ENCODE measurements at places on chromosomes 7 and 10. TPM values are rescaled to one million over a fixed set of nuclear protein-coding genes. Genes with fewer than 3 reads are reported as not detected.
A peak's percentile ranks its signal among the peaks of the same experiment; 100 is the strongest.

DNA sequence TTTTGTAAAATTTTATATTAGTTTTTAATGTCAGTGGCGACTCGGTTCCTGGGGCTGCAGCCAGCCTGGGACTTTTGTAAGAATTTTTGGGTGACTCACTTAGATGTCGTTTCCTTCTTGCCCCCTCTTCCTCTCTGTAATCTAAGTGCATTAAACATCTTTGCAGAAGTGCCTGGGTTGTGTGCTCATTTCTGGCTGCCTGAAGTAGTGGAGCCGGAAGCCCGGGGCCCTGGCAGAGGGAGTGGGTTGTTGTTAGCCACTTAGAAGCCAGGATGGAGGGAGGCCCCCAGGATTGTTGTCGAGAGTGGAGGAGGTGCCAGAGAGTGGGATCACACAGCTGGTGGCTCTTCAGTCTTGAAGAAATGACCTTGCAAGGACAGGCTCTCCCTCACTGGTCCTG lies 11.0 kb upstream of the TRIM8 start:
- H3K27ac ChIP-seq: peak overlapping the region; percentile 86
- H3K27me3 ChIP-seq: no peaks in the 10 kb centered on the region
- peaks cover 64% of the 10 kb centered on the region for H3K4me1 ChIP-seq
- peaks cover 3% of the 10 kb centered on the region for H3K36me3 ChIP-seq
- no peak for DNase-seq

The CPVL gene
- 10.7 TPM for total RNA-seq

- peaks cover 43% of the 10 kb centered on the region for H3K4me1 ChIP-seq
- H3K27ac ChIP-seq: peak overlapping the region; percentile 65
- H3K36me3 ChIP-seq: no peaks in the 10 kb centered on the region
- DNase-seq: no peak
- no peak overlapping the region for H3K4me3 ChIP-seq
Measured at GRCh38 chr7:7702826-7703225, 15.6 kb downstream of the RPA3 start.

The PWWP2B gene
- total RNA-seq: 24.2 TPM

The CNPY4 gene
- 27.4 TPM for total RNA-seq

GRCh38 chr7:124084024-124084423 lies 51.2 kb upstream of the TMEM229A start:
- H3K4me1 ChIP-seq: peaks cover 24% of the 10 kb centered on the region
- DNase-seq: no peak
- H3K36me3 ChIP-seq: no peaks in the 10 kb centered on the region
- peak overlapping the region; percentile 15 for H3K27ac ChIP-seq

DNA sequence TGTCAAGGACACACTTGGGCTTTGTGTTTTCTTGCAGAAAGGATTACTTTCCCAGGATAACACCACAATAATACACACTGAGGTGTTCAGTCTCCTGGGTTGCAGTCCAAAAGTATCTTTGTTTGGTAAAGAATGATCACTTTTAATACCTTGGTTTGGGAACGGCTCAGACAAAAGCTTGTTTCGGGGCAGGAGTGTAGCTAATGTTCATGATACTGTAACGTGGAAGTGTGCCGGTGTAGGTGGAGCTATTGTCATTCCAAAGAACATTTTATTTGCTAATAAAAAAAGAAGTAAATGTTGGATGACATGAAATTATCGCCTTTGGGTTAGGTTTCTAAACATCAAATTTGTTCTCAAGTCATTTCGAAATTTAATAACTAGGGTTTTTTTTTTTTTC lies 1.2 kb downstream of the EIF4H start:
- peak overlapping the region; percentile 97 for H3K27ac ChIP-seq
- peak overlapping the region; percentile 83 for H3K4me3 ChIP-seq
- DNase-seq: no peak
- H3K4me1 ChIP-seq: peaks cover 46% of the 10 kb centered on the region
- no peaks in the 10 kb centered on the region for H3K27me3 ChIP-seq

The ACSL5 gene
- 0.41 TPM for total RNA-seq

The GJD4 gene
- total RNA-seq: not detected

DNA sequence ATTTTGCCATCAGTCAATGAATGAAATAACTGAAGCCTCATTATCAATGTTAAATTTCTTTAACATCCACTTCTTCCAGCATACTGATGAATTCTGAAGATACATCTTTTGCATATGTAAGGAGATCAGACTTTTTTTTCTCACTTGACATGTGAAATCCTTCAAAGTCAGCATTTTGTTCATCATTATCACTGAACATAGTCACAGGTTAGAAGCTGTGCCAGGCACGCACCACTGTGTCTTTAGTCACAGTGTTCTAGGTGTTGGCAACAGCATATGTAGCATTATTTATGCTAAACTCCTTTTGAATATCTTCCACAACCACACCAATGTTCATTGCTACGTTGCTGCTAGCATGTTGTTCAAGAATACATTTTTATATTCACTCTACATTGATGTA lies 424.2 kb upstream of the LRGUK start:
- DNase-seq: no peak
- no peak overlapping the region for H3K4me3 ChIP-seq
- H3K27ac ChIP-seq: no peak overlapping the region
- H3K27me3 ChIP-seq: no peaks in the 10 kb centered on the region
- H3K36me3 ChIP-seq: no peaks in the 10 kb centered on the region

DNA sequence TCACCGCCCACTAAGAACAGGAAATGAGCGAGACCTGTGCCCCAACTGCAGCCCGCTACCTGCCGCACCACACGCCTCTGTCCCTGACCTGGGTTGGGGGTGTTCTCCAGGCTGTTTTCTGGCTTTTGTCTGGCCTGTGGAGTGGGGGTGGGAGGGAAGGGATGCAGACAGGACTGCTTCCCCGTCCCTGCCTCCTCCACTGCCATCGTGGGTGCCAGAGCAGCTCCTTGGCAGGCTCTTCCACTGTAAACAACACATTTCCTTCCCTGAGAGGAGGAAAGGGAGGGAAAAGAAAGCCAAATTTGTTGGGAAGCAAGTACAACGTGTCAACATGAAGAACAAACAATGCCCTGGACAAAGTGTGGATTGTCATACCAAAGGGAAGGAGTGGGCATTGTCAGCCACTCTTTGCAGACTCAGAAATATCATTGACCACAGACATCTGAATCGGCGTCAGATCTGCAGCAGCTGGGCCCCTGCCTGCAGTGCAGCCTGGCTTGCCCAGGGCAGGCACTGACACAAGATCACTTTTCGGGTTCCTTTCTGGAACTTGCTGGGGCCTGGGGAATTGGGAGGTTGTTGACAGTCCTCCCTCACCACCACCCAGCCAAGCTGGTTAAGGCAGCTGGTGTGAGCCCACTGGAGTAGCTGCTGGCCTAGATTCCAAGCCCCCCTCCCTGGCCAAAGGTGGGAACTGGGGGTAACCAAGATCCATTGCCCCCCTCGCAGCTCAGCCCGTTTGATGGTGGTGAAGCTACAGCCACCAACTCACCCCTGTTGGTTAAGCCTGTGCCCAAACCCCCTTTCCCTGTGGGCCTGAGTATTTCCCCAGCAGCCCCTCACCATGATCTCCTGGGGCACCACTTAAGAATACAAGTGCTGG lies 22.6 kb upstream of the TRIM8 start:
- H3K36me3 ChIP-seq: peaks cover 27% of the 10 kb centered on the region
- H3K4me3 ChIP-seq: no peak overlapping the region
- peak overlapping the region; percentile 50 for H3K27ac ChIP-seq
- no peaks in the 10 kb centered on the region for H3K27me3 ChIP-seq

The SPDYE2B gene
- not detected for total RNA-seq

The AS3MT gene
- 12.8 TPM for total RNA-seq

- H3K36me3 ChIP-seq: peaks cover 14% of the 10 kb centered on the region
- H3K27me3 ChIP-seq: no peaks in the 10 kb centered on the region
- no peak overlapping the region for H3K27ac ChIP-seq
- H3K4me3 ChIP-seq: no peak overlapping the region
Measured at GRCh38 chr7:150389532-150389816, 10.3 kb downstream of the ZNF775 start.

DNA sequence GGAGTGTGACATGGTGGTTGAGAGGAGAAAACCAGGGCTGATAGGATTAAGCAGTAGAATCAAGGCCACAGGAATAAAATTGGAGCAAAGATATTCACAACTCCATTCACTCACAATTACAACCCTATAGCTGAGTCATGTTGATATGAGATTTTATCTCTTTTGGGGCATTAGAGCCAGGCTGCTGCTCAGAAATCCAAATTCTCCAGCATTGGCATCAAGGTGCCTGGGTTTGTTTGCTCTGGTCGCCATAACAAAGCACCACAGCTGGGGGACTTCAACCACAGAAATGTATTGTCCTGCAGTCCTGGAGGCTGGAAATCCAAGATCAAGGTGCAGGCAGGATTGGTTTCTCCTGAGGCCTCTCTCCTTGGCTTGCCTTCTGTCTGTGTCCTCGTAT lies 52.5 kb upstream of the GRB10 start:
- no peaks in the 10 kb centered on the region for H3K4me1 ChIP-seq
- H3K27ac ChIP-seq: no peak overlapping the region
- H3K27me3 ChIP-seq: peaks cover 28% of the 10 kb centered on the region
- no peak overlapping the region for H3K4me3 ChIP-seq
- DNase-seq: no peak
- no peaks in the 10 kb centered on the region for H3K36me3 ChIP-seq

DNA sequence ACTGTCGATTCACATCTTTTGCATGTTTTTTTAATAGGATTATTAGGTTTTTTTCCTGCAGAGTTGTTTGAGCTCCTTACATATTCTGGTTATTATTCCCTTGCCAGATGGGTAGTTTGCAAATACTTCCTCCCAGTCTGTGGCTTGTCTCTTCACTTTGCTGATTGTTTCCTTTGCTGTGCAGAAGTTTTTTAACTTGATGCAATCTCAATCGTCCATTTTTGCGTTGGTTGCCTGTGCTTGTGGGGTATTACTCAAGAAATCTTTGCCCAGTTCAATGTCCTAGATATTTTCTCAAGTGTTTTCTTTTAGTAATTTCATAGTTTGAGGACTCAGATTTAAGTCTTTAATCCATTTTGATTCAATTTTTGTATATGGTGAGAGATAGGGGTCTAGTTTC lies 95.4 kb downstream of the TBXAS1 start:
- no peaks in the 10 kb centered on the region for H3K4me1 ChIP-seq
- DNase-seq: no peak
- no peak overlapping the region for H3K27ac ChIP-seq
- peaks cover 37% of the 10 kb centered on the region for H3K27me3 ChIP-seq

DNA sequence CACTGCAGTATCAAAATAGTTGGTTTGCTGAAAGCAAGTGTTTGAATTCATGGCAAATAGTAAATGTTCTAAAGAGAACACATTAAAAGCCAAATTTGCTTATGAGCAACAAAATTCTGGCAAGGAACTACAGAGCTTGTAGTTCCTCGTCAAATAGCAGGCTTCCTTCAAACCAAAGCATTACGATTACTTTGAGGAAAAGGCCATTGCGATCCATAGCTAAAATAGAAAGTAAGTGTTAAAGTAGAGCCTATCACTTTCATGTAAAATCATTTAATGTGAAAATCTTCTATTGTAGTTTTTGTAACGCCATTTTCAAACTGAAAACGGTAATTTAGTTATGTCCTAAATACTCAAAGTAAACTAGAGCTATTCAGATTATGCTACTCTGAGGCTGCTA lies 20.1 kb downstream of the CACNA2D1 start:
- no peaks in the 10 kb centered on the region for H3K27me3 ChIP-seq
- H3K4me1 ChIP-seq: peaks cover 7% of the 10 kb centered on the region
- H3K4me3 ChIP-seq: no peak overlapping the region
- no peak overlapping the region for H3K27ac ChIP-seq
- no peak for DNase-seq
- H3K36me3 ChIP-seq: no peaks in the 10 kb centered on the region

The GRM3 gene
- not detected for total RNA-seq

GRCh38 chr10:128221117-128221516 lies 94.9 kb upstream of the MKI67 start:
- H3K36me3 ChIP-seq: no peaks in the 10 kb centered on the region
- peaks cover 42% of the 10 kb centered on the region for H3K27me3 ChIP-seq
- H3K4me1 ChIP-seq: no peaks in the 10 kb centered on the region

The CNPY1 gene
- total RNA-seq: not detected

The HOXA13 gene
- 7.5 TPM for total RNA-seq

DNA sequence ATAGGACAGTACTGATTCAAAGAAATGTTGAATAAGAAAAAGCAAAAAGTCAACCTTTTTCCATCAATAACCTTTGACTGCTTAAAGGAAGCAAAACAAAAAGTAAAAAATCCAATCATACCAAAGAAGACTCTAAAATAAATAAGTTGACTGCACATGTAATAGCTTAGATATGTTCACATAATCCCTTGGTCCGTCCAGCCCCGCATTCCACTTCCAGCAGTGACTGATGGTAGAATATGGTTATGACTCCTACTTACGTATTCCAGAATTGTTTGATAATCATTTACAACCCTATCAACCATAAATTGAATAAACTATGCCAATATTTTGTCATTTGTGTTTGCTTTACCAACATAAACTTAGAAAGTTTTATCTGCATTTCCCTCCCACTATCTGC lies 77.9 kb downstream of the CTNNA3 start:
- H3K27me3 ChIP-seq: no peaks in the 10 kb centered on the region
- DNase-seq: no peak
- H3K36me3 ChIP-seq: no peaks in the 10 kb centered on the region
- H3K4me1 ChIP-seq: peaks cover 5% of the 10 kb centered on the region

GRCh38 chr10:43594944-43595589 lies 11.2 kb upstream of the ZNF485 start:
- no peaks in the 10 kb centered on the region for H3K4me1 ChIP-seq
- no peaks in the 10 kb centered on the region for H3K36me3 ChIP-seq

- DNase-seq: no peak
- H3K36me3 ChIP-seq: peaks cover 25% of the 10 kb centered on the region
- H3K27me3 ChIP-seq: no peaks in the 10 kb centered on the region
- peaks cover 30% of the 10 kb centered on the region for H3K4me1 ChIP-seq
- H3K27ac ChIP-seq: no peak overlapping the region
- H3K4me3 ChIP-seq: no peak overlapping the region
Measured at GRCh38 chr10:80474941-80475340, 20.8 kb downstream of the TSPAN14 start.

DNA sequence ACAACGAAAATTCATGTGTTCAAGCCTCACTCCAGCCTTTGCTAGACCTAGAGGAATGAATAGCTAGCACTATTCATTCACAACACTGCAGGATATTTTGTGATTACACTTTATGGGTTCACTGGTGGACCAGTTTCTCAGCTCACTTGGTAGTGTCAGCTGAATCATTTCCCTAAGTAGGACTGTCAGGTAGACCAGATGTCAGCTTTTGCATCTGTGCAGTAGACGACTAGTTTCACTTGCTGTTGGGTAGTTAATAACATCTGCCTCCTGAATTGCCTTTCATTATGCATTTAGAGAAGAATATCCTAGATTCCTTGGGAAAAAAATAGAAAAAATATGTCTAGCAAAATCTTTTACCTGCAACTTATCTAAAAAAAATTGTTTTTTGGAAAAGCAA lies 296.4 kb downstream of the ADARB2 start:
- no peaks in the 10 kb centered on the region for H3K4me1 ChIP-seq
- no peak for DNase-seq
- H3K36me3 ChIP-seq: no peaks in the 10 kb centered on the region
- no peak overlapping the region for H3K4me3 ChIP-seq
- H3K27ac ChIP-seq: no peak overlapping the region
- peaks cover 12% of the 10 kb centered on the region for H3K27me3 ChIP-seq

- H3K4me3 ChIP-seq: peak overlapping the region; percentile 63
- no peak overlapping the region for H3K27ac ChIP-seq
- no peaks in the 10 kb centered on the region for H3K36me3 ChIP-seq
- peaks cover 76% of the 10 kb centered on the region for H3K27me3 ChIP-seq
- H3K4me1 ChIP-seq: peaks cover 26% of the 10 kb centered on the region
- DNase-seq: no peak
Measured at GRCh38 chr7:129778770-129779601, 167.5 kb downstream of the NRF1 start.

GRCh38 chr10:61821153-61821552 lies 80.3 kb upstream of the ARID5B start:
- peaks cover 8% of the 10 kb centered on the region for H3K4me1 ChIP-seq
- no peak overlapping the region for H3K27ac ChIP-seq
- H3K36me3 ChIP-seq: no peaks in the 10 kb centered on the region
- no peaks in the 10 kb centered on the region for H3K27me3 ChIP-seq
- no peak overlapping the region for H3K4me3 ChIP-seq

- no peak overlapping the region for H3K27ac ChIP-seq
- DNase-seq: no peak
- no peaks in the 10 kb centered on the region for H3K36me3 ChIP-seq
Measured at GRCh38 chr7:139908792-139909191, 79.7 kb downstream of the TBXAS1 start.

The GPNMB gene
- total RNA-seq: 2.7 TPM

All from mesothelial cell of epicardium (in vitro differentiated cells).